Mammary microvascular endothelial cell (primary cell): ENCODE measurements at places on chromosomes 3 and 15. TPM values are rescaled to one million over a fixed set of nuclear protein-coding genes. Genes with fewer than 3 reads are reported as not detected.

Gene P2RY14
- not detected in 2 replicates for total RNA-seq

Gene WNT7A
- not detected in 2 replicates for total RNA-seq

Gene IL16
- total RNA-seq, result 1.3 and 2.1 TPM in 2 replicates

Gene SLC22A13
- total RNA-seq, result 0.07 TPM in 1 of 2 replicates, not detected in the other

Gene CLRN1
- total RNA-seq, result not detected in 2 replicates

Gene TRPM1
- total RNA-seq, result under 0.01 and 0.60 TPM in 2 replicates

Gene PCOLCE2
- total RNA-seq, result not detected in 2 replicates

Gene PRR23C
- total RNA-seq, result not detected in 2 replicates

Gene FAM81A
- 0.20 and 0.44 TPM in 2 replicates for total RNA-seq
